ENCODE measurements at places on chromosomes 12 and 14.

DNA sequence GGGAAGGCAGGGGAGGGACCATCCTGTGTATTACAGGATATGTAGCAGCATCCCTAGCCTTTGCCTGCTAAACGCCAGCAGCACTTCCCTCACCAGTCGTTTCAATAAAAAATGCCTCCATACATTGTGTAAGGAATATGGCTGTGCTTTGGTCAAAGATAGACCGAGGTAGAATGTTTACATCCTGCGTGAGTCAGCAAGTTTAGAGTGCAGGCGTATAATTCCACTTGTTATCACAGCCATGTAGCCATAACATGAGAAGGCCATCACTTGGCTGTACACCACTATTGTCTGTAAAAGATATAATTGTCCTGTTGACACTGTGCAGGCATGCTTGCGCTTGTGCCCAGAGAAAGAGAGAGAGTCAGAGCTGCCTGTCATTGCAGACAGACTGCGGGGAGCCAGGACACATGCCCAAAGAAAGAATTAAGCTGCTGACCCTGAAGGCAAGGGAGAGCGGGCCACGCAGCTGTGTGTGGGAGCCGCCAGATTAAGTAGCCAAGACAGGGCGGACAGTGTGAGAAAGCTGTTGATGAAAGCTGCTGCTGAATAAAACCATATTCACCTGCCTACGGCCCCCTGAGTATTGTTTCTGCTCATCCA, 68.4 kb downstream of the CRACR2A start:
- DNase-seq = peak; percentile 47

DNA sequence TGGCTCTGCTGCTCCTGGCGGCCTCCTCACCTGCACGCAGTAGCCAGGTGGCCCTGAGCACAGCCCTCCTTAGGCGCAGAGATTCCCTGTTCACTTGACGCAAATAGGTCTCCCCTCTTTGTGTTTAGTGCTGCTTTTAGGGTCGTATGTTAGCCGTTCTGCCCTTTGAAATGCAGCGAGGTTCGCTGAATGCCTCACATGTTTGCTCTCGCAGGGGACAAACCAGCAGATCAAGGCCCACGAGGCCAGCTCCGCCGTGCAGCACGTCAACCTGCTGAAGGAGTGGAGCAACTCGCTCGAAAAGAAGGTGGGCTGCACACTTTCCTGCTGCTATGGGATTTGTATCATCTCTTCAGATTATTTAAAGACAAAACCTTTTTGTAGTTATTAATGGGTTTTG, 31.4 kb upstream of the AMN start:
- DNase-seq = no peak

DNA sequence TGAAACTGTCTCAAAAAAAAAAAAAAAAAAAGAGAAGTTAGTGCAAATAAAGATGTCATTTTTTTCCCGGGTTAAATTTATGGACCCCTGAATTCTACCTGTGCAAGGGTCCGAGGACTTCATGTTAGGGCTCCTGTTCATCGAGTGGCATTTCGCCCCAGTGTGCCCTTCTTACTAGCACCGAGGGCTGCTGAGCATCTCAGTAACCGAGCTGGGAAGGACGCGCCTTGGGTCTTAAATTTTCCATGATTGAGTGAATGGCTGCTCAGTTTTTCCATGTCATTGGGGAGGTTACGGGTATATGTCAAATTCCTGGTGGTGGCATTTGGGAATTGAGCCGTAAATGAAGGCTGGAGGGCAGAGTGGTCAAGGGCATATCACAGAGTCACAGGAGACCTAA, 34.9 kb upstream of the MAP1LC3B2 start:
- no peak for DNase-seq

DNA sequence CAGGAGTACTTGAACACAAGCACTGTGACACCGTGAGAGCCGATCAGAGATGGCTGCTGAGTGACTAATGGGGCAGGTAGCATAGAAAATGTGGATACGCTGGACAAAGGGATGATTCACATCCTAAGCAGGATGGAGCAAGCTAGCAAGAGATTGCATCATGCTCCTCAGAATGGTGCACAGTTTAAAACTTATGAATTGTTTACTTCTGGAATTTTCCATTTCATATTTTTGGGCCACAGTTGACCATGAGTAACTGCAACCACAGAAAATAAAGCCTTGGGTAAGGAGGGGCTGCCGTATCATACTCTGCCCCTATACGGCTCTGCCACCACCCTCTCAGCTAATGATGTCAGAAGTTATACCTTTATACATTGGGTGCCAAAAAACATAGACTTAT, 23.3 kb upstream of the MARK3 start:
- DNase-seq = peak; percentile 97

DNA sequence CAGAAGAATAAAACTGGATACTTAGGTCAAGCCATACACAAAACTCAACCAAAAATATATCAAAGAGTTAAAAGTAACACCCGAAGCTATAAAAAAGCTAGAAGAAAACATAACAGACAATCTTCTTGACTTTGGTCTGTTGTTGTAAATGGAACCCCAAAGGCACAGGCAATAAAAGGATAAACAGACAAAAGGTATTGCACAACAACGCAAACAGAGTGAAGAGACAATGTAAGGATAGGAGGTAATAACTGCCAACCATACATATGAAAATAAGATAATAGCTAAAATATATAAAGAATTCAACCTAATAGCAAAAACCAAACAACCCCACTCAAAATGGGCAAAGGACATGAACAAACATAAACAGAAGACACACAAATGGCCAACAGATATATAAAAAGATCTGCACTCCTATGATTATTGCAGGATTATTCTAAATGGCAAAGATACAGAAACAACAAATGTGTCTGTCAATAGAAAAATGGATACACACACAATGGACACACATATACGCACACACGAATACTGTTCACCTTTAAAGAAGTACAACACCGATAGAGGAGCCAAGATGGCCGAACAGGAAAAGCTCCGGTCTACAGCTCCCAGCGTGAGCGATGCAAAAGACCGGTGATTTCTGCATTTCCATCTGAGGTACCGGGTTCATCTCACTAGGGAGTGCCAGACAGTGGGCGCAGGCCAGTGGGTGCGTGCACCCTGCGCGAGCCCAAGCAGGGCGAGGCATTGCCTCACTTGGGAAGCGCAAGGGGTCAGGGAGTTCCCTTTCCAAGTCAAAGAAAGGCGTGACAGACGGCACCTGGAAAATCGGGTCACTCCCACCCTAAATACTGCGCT, 1137.1 kb downstream of the FSCB start:
- DNase-seq = no peak

DNA sequence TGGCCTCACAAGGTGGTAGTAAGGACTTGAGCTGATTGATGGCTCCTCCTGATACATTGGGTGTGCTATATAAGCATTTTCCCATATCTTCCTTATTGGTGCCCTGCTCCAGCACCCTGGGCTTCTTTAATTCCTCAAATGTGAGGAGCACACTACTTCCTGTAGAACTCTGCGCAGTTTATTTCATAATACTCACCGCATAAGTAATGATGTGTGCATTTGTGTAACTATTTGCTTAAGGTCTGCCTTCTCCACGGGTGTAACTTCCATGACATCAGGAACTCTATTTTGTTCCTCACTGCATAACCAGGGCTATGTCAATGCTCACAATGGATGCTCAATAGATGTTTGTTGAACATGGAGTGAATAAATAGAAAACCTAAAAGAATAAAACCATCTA, 392.2 kb downstream of the SEC23A start:
- DNase-seq = no peak

DNA sequence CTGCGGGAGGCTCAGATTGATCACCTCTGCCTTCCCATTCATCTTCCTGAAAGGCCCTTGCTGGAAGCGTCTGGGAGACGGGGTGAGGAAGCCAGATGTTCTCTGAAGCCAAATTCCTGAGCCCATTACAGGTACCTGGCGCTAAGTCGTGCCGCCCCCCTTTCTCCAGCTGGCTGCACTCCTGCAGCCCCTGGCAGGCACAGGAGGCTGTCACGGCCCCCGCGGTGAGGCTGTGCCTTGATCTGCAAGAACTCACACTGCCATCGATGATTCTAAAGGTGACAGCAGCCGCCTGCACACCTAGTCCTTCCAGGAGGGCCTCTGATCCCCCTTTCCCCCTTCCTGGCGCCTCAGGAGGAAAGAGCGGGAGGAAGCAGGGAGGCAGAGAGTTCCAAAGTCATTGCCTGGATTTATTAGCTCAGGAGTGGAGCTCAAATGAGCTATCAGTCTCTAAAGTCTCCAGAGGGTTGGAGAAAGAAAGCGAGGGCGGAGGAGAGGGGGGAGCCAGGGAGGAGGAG, 106.9 kb downstream of the RFLNA start:
- no peak for DNase-seq

Measured in fibroblast of villous mesenchyme (primary cell).